ENCODE measurements at places on chromosomes 7 and 10.

GRCh38 chr10:16887565-16887964 lies 70.3 kb upstream of the RSU1 start:
- DNase-seq, result no peak

DNA sequence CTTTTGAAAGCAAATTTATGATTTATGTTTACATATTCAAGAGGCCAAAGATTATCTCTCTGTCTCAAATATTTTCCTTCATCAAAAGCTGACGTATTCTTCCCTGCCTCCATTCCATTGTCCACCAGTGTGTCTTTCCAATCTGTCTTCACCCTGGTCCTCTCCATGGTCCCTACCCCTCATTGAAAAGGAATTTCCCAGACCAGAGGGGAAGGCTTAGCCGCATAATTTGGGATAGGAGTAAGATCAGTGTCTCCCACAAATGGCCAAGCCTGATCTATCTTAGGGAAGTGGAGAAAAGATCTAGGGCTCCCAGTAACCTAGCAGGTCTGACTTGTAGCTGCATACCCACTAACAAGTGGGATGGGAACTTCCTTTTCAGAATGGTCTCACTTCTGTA lies 46.3 kb upstream of the ZNF800 start:
- DNase-seq, result no peak

DNA sequence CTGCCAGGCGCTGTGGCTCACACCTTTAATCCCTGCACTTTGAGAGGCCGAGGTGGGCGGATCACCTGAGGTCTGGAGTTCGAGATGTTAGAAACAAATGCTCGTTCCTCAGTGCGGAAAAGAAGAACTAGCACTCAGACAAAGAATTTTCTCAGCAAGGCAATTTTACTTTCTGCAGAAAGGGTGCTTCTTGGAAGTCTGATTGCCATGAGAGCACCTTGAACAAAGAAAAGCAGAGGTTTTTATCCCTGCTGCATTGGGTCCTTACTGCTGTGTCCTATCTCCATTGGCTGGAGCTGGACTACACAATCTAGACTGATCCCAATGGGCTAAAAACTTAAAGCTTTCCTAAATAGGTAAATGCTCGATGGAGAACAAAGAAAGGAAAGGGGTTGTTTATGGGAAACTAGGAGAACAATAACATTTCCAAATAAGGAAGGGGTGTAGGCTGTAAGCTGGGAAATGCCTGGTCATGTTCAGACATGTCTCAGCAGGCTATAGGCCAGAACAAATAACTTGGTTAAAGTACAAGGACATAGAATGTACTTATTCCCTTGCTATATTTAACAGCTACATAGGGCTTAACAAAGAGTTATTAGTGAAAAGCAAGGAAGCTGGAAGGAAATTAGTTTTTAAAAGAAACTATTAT lies 26.1 kb upstream of the ACTR3B start:
- DNase-seq, result no peak

- DNase-seq, result peak; percentile 39
These were observed 14.8 kb downstream of the ZSCAN25 start for GRCh38 chr7:99631295-99632109.

- DNase-seq, result no peak
These were observed 26.4 kb downstream of the PDLIM1 start for GRCh38 chr10:95264227-95265051.

DNA sequence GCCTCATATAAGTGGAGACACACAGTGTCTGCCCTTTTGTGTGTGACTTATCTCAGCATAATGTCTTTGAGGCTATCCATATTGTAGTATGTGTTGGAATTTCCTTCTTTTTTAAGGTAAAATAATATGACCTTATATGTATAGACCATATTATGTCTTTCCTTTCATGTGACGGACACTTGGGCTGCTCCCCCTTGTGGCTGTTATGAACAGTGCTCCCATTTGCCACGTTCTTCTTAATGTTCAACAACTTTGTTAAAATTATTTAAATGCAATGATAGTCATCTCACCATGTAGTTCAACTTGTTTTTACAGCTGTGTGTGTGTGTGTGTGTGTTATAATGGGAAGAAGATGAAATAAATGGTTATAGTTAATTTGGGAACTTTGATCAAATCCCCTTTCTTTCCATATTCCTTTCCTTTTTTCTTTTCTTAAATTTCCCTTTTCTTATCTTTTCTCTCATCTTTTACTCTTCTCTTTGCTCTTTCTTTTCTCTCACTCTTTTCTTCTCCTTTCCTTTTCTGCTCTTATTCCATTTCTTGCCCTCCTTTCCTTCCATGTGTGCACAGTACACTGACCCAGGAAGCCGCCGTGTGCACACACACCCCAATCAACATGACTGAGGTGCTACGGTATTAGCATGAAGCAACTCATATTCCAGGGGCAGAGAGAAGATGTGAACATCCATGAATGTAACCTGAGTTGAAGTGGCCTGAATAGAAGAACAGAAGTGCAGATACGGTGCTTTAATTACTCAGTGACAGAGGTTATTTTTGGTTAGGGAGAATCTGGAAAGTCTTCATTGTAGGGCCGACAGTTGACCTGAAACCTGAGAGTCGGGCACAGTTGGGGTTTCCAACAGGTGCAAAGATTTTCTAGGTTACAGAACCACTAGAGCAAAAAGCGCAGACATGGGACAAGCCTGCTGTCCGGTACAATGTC lies 596.6 kb downstream of the SDK1 start:
- peak; percentile 17 for DNase-seq

GRCh38 chr7:28811008-28811407 lies 147.1 kb downstream of the TRIL start:
- DNase-seq, result no peak

DNA sequence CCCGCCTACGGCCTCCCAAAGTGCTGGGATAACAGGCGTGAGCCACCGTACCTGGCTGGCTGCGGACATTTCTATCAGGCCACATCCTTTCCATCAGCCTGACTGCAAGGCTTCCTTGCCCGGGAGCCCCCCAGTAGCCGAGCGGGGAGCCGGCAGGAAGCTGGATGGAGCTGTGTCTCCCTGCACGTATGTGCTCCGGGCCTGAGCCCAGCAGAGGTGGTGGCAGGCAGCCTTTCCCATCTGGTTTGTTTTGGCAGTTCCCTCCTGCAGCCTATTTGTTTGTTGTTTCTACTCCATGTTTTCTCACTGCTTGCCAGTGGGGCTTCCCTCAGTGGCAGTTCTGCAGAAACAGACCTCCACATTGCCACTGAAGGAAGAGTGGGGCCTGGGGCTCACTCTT lies 5.4 kb downstream of the POP7 start:
- DNase-seq, result no peak

DNA sequence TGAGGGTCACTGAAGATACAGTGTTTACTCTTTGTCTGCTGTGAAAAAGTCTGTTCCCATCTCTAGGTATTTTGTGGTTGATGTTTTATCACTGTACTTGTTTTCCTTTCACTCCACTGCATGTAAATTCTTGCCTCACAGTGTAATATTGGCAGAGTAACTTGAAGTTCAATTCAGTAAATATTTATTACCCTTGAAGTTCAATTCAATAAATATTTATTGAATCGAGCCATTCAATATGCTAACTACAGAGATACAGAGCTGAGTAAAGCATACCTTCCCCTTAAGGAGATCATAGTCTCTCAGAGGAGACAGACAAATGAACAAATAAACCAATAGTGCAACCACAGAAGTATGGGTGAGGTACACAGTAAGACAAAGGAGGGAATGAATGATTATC lies 9.2 kb downstream of the NUDT13 start:
- DNase-seq, result no peak

DNA sequence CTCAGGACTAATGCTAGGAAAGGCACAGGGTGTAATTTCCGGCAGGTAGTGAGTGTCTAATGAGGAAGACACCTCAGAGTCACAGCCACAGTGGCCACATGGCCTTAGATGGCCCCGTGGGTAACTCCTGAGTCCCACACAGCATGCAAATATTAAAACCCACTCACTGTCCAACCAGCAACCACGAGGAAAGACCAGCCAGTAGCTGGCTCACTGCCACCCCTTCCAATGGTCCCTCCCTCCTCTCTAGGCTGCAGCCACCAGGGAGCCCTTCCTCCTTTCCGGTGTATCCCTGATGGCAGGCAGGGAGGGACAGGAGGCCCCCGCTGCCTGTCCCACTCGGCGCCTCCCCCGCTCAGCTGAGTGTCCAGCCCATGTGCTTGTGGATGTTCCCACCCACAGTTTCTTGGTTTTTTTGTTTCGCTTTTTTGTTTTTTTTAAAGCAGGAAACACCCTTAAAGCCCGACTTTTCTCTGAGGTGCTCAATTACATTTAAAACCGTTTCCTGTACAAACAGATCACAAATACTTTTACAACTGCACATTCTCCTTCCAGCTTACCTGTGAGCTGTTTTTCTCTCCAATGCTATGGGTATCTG lies 9.2 kb downstream of the BNIP3 start:
- DNase-seq, result no peak

DNA sequence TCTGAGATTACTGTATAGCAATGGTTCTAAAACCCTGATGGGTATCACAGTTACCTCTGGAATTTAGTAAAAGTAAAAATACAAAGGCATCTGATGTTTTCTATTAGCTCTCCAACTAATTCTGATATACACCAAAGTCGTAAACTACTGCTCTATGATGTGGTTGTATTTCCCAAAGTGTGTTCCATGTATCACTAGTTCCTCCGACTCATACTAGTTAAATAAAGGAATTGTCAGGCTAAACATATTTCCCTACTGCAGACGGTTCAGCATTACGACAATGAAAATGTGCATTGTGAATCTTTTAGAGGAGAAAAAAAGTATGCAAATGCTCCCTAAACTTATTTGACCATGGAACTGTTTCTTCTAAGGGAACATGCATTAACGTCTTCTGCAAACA lies 38.9 kb downstream of the ZNF365 start:
- DNase-seq, result no peak

GRCh38 chr10:90822508-90822907 lies 35.3 kb downstream of the HTR7 start:
- no peak for DNase-seq

GRCh38 chr7:318476-318875 lies 28.5 kb downstream of the FOXL3 start:
- no peak for DNase-seq

DNA sequence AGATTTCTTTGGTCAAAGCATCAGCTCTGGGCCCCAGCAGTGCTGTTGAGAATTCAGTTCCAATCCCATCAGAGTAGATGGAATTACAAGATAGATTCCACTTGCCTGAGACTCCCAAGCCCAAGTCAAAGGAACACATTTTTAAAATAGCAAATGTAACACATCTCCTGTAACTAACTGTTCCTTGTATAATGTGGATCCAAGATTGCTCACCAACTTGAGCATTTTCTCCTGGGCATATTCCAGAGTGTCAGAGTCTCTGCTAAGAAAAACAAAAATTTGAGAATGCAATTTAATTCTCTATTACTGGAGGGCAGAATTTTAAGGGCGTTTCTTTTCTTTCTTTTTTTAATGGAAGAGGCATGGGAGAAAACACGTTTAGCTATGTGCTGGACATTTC lies 136.7 kb downstream of the NEBL start:
- DNase-seq, result no peak

DNA sequence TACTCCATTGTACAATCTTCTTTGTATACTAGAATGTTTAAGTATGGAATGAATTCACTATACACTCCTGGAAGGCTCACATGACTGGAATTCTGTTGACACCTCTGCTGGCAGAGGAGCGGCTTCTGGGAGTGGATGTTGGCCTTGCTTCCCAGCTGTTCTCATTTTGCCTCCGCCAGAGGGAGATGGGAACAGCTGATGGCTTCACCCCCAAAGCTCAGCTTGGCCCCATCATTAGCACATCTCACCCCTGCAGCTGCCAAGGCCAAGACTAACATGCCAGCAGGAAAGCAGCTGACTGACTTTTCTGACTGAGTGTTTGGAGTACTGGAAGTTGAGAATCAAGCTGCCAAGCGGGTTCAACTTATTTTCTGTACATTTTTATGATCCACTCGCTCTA lies 15.1 kb downstream of the ADAM12 start:
- DNase-seq, result no peak

- no peak for DNase-seq
These were observed 66.1 kb downstream of the THNSL1 start for GRCh38 chr10:25082276-25083204.

DNA sequence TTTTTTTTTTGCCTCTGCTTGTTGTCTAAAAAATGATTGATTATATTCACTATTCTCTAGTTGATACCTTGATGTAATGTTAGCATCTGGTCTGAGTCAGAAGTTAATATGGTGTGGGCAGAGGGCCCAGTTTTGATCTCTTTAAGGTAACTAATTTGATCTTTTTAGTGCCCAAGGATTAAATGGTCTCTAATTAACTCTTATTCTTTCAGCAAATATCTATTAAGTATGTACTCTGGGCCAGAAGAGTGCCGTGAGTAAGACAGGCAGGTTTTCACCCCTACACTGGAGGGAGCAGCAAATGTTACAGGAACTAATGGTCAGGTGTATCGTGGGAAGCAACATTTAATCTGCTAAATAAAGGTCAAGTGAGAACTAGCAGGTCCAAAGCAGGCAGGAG lies 144.6 kb upstream of the COL1A2 start:
- no peak for DNase-seq

DNA sequence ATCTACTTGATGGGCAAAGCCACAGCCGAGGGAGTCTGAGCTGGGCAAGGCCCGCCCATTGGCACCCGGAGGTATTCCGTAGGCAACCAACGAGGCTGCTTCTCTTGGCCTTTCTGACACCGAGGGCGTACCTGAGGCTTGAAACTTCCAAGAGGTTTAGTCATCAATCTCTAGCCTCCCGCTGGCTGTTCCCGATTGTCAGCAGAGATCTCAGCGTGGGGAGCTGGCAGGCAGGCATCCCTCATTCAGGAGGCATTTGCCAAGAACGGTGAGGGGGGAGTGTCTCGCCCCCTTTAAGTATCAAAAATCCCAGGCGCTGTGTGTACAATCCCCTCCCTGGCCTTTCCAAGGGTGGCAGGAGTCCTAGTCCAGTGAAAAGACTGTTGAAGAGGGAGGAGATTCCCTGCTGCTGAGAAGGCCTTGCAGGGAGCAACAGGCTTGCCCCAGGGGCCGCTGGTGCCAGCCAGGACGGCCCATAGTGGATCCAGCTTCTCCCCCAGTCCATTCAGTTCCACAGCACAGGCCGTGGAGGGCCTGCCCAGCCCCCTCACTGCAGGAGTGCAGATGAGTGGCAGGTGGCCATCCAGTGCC lies 39.7 kb downstream of the OAT start:
- no peak for DNase-seq

DNA sequence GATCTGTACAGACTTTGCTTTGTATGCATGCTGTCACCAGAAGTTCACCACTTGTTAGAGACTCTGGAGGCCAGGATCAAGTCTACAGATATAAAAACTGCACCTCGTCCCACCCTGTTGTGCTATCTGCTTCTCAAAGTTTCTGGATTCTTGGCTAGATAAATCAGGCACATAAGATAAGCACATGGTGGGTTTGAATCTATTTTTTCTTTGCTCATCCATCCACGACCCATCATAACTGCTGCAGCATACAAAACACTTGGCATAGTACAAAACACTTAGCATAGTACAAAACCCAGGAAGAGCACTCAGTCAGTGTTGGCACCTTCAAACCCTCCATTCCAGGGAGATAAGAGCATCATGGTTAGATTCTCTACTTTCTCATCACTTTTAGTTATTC lies 42.4 kb upstream of the ANKRD1 start:
- no peak for DNase-seq

- DNase-seq, result no peak
These were observed 108.2 kb downstream of the CHRM2 start for GRCh38 chr7:136976504-136977251.

Measured in stimulated activated CD4-positive, alpha-beta T cell treated with anti-CD3 and anti-CD28 coated beads, TNF-alpha, amount 100 ng/mL, for 48 hours (primary cell).